Stomach (tissue), 19 donors: ENCODE measurements at places on chromosomes 12 and 14. TPM values are rescaled to one million over a fixed set of nuclear protein-coding genes. Genes with fewer than 3 reads are reported as not detected.

Gene POTEM
- not detected for total RNA-seq

Gene ADAMTS20
- total RNA-seq, result not detected

Gene ARHGEF40
- total RNA-seq, result 171 TPM

Gene NINJ2
- total RNA-seq, result not detected

GRCh38 chr12:3468329-3468728, 22.7 kb upstream of the PRMT8 start:
- no peak for DNase-seq

GRCh38 chr12:47277972-47278448, 198.3 kb upstream of the AMIGO2 start:
- DNase-seq, result no peak

- DNase-seq, result no peak
These were observed 21.3 kb downstream of the MOK start for GRCh38 chr14:102283631-102284129.

DNA sequence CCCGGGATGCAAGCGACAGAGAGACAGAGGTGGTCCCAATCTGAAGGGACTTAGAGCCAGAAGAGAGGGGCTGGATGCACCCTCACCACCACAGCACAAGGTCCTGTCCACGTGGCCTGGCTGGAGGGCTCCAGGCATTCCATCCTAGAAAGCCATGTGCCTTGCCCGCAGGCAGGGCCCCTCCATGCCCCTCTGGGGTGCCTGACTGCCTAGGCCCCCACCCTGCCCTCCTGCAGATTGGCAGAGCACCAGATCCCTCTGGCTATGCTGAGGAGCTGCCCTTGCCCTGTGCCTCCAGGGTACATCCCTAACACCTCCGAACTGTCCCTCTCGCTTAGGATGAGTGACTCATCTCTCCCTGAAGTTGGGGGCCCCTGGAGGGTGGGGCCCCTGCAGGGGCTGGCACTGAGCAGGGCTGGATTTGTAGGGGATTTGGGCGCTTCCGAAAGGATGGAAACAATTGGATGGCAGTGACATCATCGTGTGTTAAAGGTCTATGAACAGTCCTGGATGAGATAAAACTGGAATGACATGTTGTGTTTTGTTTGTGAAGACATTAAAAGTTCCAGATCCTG, 50.9 kb downstream of the CHGA start:
- no peak for DNase-seq

GRCh38 chr12:106195621-106196027, 52.2 kb downstream of the CKAP4 start:
- peak; percentile 26 for DNase-seq

- no peak for DNase-seq
These were observed 6.1 kb downstream of the RAPGEF3 start for GRCh38 chr12:47752552-47752951.

- DNase-seq, result no peak
These were observed 279.7 kb upstream of the ATP2B1 start for GRCh38 chr12:89988188-89988915.

DNA sequence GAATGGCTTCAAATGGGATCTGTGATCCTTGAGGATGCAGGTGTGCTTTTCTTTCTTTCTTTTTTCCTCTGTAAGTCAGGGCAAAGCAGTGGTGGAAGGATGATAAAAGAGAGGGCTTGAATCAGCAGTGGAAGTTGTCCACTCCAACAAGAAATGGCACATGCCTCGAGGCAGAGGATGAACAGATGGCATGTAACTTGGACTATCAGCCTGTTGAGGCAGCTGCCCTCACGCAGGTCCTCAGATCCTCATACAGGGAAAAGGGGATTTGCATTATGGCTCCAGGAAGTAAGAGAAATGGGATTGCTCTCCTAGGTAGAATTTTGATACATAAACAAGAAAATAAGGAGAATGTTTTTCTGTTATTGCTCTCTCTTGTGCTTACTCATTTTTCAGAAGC, 368.0 kb downstream of the FUT8 start:
- no peak for DNase-seq
